ENCODE measurements at places on chromosomes 12 and 14.

DNA sequence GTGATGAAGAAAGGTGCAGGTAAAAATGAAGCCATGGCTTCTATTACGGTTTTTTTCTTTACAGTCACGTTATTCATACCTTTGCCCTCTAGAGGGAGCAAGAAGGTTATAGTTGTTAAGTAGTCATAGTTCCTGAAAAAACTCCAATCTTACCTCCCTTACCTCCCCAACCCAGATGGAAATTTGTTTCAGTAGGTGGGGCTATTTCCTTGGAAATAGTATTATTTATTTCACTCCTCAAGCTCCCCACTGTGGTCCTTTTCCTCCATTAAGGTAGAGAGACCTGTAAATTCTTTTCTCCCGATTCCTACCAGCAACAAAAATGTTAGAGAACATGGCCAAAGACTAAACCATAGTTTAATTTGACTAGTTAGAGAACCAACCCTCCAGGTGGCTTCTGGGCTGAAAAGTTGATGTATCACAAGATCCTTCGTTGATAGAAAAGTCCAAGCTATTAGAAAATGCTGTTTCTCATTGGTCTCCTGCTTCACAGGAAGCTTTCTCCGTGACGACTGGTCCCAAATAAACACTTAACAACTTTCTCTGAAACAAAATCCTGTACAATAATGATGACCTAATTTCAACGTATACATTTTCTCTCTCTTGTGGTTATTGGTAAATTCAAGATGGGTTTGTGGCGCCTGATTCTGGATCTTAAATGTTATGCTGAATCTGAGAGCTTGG lies 43.5 kb downstream of the TMX1 start:
- peak; percentile 24 for DNase-seq

DNA sequence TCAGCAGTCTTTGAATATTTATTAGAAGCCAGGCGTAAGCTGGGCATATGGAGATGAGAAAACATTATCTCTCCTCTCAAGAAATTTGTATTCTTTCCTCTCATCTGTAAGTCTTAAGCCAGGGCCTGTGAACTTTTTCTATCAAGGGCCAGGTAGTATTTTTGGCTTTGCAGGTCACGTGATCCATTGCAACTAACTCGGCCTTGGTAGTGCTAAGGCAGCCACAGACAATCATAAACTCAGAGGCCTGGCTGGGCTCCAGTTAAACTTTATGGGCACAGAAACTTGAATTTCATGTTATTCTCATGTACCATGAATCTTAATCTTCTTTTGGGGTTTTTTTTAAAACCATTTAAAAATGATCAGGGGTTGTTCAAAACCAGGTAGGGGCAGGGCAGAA lies 117.4 kb upstream of the PELI2 start:
- DNase-seq: no peak

GRCh38 chr14:62939970-62940369 lies 105.3 kb downstream of the KCNH5 start:
- no peak for DNase-seq

- no peak for DNase-seq
Measured at GRCh38 chr12:68370006-68370590, 37.9 kb upstream of the MDM1 start.

GRCh38 chr12:77999074-77999715 lies 168.5 kb downstream of the NAV3 start:
- no peak for DNase-seq

DNA sequence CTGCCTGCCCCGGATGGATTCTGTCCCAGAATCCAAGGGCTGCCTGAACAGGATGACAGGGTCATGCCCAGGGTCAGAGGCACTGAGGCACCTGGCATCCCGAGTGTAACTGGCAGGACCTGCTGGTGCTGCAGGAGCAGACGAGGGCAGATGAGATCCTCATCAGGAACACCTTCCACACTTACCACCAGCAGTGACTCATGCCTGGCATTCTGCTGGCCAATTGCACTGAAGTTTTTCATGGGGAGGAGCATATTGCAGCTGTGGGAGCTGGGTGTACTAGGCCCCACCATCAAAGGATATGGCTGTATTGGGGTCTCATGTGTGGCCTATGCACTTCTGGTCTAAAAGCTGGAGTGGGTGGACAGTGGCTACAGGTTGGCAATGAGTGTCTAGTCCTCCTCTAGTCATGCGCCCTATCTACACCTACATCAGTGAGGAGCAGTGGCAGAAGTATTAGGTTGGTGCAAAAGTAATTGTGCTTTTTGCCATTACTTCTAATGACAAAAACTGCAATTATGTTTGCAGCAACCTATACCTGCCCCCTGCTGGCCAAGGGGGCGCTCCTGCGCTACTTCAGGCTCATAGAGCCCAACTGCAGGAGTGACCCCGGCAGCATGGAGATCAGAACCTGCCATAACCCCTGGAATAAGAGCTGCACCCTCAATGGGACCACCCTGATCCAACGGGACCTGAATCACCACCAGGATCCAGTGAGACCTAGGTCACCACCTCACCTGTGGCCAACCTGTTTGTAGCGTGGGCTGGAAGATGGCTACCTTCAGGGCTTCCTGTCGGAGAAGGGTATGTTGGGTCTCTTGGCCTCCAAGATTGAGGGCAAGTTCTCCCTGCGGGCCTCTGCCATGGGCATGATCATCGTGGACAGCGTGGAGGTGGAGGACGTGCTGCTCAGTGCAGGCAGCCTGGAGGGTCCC lies 8.0 kb upstream of the C12orf42 start:
- DNase-seq: no peak

DNA sequence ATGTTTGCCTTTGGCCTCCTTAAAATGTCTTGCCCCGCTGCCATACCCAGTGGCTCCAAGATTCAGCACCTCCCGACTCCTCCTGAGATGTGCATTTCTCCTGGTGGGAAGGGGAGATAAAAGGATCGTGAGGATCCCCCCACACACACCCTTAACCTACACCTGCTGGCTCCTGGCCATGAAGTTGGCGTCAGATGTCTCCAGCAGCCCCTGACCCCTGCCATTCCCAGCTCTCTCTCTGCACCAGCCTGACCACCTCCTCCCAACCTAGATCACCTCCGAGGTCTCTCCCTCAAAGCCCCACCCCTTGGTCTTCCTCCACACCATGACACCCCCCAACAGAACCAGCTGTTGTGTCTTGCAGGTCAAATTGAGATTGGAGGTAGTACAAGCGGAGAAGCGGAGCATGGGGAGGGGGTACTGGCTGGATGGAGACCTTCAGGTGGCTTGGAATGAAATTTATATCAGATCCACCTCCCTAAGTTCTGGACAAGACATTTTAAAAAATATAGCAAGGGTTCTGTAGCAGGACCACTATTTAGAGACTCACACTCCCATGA lies 151.1 kb upstream of the FKBP4 start:
- no peak for DNase-seq

GRCh38 chr12:127509066-127509778 lies 757.7 kb upstream of the TMEM132C start:
- no peak for DNase-seq

Data from 8988T (cell line).